Fibroblast of skin of right quadriceps (primary cell): ENCODE measurements at places on chromosomes 3 and 15.

DNA sequence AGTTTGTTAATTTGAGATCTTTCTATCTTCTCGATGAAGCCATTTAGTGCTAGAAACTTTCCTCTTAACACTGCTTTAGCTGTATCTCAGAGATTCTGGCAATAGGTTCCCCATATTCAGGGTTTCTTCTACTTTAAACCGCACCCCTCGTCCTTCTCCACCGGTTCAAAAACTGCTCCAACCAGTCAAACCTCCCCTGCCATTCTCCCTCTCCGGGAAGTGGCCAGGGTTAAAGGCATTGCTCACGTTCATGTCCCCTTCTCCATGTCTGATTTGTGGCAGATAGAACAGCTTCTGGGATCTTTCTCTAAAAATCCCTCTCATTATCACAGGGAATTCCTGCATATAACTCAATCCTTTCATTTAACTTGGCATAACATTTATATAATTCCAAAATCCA lies 14.4 kb downstream of the ALDH1L1 start:
- no peak for DNase-seq

DNA sequence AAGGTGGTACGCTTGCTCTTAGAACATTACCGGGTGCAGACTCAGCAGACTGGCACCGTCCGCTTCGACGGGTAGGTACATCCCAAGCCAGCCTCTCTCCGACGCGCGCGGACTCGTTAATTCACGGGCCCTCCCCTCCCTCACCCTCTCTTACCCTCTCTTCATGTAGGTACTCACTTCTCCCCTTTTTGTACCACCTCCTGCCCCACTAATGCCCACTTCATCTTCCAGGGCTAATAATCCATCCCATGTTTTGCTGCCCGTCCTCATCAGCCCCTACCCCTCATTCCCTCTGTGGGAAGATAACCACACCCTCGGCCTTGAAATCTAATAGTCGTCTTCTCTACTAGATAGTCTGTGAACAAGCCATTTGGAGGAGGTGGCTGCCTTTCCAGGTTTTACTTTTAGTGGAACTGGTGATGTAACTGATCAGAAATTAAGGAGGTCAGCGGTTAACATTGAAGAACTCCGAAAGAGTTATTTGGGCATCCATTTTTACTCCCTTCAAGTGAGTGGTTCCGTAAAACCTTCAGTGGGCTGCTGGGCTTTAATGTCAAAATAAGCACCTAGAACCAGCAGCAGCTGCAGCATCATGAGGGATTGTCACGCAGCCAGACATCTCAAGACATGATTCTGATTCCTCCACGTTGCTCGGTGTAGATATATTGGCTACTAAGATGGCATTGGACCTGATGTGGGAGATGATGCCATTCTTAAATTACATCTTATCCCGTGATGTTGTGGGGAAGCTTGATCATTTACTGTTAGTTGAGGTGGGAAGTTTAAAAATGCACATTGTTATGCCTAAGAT lies 1.3 kb downstream of the FEM1B start:
- peak; percentile 56 for DNase-seq

GRCh38 chr3:18223571-18223970 lies 201.6 kb downstream of the SATB1 start:
- no peak for DNase-seq

- peak; percentile 98 for DNase-seq
These were observed 887.3 kb downstream of the NTRK3 start for GRCh38 chr15:87369269-87369668.

GRCh38 chr15:80350941-80351610 lies 53.1 kb upstream of the ARNT2 start:
- DNase-seq: no peak
